ENCODE measurements at places on chromosomes 1 and 21.

DNA sequence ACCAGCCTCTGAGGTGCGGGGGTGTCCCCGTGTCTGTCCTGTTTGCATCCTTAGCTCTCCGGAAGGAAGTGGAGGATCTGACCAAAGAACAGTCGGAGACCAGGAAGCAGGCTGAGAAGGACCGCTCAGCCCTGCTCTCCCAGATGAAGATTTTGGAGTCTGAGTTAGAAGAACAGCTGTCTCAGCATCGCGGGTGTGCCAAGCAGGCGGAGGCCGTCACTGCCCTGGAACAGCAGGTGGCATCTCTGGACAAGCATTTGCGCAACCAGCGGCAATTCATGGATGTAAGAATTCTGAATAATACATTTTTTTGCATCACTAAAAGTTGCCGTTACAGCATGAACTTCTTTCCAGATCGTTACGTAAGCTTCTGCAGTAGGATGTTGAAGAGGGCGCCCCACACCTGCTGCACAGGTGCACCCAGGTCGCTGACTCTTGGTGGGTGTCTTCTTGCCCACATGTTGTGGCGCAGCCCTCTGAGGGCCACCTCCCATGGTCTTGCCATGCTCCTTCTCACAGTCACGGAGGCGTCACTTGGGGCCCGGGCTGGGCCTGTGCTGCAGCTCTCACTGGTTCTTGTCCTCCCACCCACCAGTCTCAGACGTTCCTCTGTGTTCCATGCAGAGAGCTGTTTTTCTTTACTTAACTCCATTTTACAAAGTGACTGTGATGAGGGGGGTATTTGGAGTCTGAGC is 61.3 kb upstream of the DIP2A start:
- DNase-seq = no peak

GRCh38 chr1:155537193-155537592 is 25.4 kb downstream of the ASH1L start:
- DNase-seq = no peak

DNA sequence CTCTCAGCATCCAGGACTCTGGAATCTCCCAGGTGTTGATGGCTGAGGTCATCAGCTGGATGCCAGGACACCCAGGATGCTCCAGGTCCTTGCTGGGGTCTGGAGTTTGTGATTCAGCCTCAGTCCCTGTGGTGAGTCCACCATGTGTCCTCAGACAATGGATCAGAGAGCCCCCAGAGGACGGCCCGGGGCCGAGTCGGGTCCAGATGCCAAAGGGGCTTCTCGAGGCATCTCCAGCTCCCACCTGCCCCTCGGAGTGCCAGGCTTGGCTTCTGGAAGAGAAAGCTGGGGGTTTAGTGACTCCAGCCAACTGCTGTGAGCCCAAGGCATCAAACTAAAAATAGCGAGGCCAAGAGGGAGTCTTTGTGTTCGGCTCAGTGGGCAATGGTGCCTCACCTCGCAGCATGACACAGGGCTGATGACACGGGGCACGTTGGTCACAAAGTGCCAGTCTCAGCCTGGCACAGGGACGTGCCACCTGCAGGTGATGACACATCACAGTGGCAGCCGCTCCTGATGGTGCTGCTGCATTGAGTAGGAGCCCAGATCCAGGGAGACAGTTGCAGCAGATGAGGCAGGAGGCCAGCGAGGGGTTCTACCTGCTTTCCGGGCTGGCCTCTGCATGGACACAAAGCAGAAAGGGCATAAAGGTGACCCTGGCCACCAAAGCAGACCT is 10.6 kb downstream of the PDE9A start:
- DNase-seq = no peak

DNA sequence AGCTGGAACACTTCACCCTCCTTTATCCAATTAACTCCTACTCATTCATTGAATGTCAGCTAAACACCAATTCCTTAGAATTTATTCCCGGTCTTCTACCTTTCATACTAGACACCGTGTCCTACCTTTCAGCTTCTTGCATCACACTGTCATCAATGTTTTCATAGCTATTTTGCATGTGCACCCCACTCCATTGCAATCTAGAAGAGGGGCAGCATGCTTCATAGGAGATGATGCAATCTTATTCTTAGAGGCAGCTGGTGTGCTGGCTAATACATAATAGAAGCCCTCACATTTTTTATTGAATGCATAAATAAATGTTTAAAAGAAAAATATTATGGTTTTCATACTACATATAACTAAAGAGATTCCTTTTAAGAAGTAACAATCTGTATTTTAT is 123.6 kb downstream of the DSCAM start:
- DNase-seq = no peak

- DNase-seq = no peak
These were observed 107.0 kb downstream of the ZC3H11B start for GRCh38 chr1:219505886-219506285.

GRCh38 chr1:169271098-169271497 is 96.5 kb downstream of the NME7 start:
- DNase-seq = no peak

- DNase-seq = no peak
These were observed 217.7 kb upstream of the IRF2BP2 start for GRCh38 chr1:234827656-234828055.

- no peak for DNase-seq
These were observed 1199.5 kb upstream of the TMPRSS15 start for GRCh38 chr21:19603011-19603593.

GRCh38 chr1:42136466-42136865 is 16.7 kb upstream of the GUCA2B start:
- DNase-seq = no peak

GRCh38 chr1:216325336-216325735 is 97.9 kb downstream of the USH2A start:
- DNase-seq = no peak

- DNase-seq = no peak
These were observed 85.2 kb downstream of the ARHGEF10L start for GRCh38 chr1:17624611-17625233.

Measured in NCI-H2029 treated with DMSO at 0.1 percent for 48 hours (cell line).